T-helper 1 cell (primary cell): ENCODE measurements at places on chromosomes 1 and 21.

- DNase-seq = no peak
Observed at GRCh38 chr1:178573330-178573729, 60.4 kb downstream of the TEX35 start.

GRCh38 chr1:212976586-212976985 lies 26.2 kb downstream of the VASH2 start:
- DNase-seq = no peak

GRCh38 chr1:221940631-221941030 lies 198.7 kb upstream of the DUSP10 start:
- DNase-seq = no peak

- no peak for DNase-seq
Observed at GRCh38 chr1:153985941-153986761, at the start of gene RAB13. Gene RAB13, minus strand, starts transcription at chr1:153986339. Its CDS starts 103 bp downstream, at chr1:153986236.
